ENCODE measurements at places on chromosomes 7 and 10.

DNA sequence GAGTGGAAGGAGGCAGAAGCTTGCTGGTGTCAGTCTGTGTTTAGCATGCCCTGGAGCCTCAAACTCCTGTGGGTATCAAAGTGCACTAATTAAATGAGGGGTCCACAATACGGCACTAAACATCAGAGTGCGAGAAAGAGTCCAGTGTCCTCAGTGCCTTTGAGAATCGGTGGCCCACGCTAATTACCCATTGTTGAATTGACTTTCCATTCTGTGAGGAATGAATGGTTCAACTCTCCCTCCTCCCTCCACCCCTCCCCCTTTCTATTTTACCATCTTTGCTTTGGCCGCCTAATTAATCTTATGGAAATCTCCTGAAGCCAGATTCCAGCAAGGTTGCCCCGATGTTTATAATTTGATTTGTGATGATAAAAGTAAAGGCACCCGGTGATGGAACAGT, 217.8 kb downstream of the TFEC start:
- no peak for DNase-seq

DNA sequence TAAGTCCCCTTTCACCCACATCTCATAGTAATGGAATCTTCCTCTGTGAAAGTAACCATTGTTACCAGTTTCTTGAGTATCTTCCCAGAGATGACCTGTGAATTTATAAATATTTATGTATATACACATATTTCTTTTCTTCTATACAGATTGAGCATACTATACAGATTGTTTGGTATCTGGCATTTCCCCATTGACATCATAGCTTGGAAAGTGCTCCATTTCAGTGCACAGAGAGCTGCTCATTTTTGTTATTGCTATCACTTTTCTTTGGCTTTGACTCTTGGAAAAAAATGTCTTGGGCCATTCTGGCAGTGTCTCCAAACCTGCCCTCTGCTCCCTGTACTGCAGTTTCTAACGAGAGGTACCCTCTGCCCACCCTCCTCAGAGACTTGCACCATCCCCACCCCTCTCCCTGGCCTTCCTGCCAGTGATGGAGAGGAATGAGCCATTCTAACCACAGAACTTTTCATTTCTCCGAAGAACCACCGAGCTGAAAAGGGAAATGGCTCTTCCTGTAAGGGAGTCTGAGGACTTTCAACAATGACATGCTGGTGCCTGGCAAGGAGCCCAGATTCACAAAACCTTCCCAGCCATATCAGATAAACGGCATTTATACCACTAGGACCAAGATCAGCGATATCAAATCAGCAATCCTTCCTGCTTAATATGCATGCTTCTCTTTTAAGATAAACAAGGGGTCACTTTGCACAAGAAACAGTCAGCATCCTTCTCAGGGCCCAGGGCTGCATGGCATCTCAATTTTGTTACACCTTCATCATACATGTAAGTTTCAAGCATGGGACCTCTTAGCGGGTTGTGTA, 19.7 kb upstream of the CCSER2 start:
- DNase-seq = peak; percentile 46

DNA sequence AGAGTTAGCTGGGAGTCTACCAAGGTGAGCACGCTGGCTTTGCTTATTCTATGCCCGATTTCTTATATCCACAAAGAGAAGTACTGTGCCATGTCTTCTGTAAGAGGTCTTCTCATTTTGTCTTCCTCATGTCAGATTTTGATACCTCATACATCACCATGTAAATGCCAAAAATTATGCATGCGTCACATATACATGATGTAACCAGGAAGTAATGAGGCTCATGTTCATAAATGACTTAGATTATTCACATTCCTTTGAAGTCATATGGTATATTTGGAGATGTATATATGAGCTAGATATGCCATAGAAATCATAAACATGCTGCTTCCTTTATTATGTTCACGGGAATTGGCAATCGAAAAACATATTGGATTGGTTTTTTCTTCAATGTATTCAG, 97.7 kb upstream of the CELF2 start:
- no peak for DNase-seq

- DNase-seq = no peak
Observed at GRCh38 chr10:131982796-131983195, 1.1 kb upstream of the BNIP3 start.

DNA sequence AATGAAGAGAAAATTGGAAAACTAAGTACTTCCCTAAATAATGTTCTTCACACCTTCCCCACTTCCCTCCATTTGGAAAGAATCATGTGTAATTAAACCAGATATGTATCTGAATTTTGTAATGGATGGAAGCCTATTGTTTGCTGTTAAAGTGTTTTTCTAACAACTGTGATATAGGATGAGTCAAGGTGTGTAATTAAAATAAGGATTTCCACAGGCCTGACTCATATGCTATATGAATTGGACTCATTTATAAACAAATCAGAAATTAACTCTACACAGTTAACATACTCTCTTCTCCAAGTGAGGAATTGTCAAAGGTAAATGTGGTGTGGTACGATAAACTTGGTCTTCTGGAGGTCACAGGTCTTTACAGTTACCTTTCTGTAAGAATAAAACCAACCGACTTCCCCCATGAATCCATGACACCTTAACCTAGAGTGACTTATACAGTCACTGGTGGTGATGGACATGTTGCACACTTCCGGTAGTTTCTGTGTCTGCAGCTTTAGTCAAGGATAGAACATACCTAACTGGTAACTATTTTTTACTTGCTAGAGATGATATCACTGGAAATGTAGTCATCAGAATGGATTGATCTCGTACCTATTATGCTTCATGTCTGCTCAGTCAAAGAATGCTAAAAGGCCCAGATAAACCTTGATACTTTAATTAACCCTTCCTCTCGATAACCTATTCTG, 12.8 kb downstream of the PNLIPRP3 start:
- DNase-seq = no peak

DNA sequence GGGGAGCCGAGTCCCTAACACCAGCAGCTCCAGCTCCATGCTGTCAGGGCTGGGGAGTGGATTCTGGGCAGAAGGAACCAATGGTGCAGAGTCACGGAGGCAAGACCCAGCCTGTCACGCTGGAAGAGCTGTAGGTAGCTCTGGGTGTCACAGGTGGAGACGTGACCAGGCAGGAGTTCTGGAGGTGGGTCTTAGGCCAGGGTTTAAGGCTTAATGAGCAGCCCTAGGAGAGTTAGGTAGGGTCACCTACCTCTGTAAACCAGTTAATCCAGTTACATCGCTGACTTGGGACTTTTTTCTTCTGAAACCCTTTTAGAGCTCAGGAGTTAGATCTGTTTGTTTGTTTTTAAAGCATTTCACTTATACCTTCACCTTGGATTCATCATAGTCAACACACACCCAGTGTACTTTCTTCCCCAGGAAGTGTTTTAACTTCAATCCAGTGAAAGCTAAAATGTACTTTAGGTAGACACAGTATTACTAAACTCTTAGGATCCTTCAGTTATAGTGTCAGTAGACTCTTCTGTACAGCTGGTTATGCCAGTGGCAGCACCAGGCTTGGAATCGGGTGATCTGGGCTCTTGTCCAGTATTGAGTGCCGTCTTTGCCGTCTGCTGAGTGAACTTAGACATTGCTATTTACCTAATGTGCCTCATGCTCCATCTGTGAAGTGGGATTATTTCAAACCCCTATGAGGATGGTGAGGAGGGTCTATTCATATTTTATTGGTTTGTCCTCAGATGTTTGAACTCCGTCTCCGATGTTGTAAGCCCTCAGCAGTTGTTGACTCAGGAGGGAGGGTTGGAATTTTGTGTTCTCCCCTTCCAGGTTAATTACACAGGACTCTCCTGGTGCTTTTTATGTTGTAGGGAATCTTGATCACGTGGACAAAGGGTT, 31.0 kb downstream of the TACR2 start:
- DNase-seq = no peak

DNA sequence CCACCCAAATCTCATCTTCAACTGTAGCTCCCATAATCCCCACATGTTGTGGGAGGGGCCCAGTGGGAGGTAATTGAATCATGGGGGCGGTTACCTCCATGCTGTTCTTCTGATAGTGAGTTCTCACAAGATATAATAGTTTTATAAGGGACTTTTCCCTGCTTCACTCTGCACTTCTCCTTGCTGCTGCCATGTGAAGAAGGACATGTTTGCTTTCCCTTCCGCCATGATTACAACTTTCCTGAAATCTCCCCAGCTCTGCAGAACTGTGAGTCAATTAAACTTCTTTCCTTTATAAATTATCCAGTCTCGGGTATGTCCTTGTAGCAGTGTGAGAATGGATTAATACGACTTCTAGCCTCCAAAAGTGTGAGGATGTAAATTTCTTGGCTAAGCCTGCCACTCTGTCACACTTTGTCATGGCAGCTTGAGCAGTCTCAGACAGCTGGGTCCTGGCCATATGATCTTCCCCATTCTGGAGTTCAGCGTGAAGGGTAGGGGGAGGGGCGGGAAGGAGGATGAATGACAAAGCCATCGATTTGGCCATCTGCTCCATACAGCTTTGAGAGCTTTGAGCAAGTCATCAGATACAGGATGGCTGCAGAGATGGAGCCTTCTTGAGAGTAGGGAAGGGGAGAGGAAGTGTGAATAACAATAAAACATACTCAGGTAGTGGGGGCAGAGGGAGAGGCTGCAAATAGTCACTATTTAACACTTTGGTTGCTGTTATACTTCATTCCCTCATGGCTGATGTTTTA, 19.1 kb upstream of the INPP5F start:
- DNase-seq = no peak

DNA sequence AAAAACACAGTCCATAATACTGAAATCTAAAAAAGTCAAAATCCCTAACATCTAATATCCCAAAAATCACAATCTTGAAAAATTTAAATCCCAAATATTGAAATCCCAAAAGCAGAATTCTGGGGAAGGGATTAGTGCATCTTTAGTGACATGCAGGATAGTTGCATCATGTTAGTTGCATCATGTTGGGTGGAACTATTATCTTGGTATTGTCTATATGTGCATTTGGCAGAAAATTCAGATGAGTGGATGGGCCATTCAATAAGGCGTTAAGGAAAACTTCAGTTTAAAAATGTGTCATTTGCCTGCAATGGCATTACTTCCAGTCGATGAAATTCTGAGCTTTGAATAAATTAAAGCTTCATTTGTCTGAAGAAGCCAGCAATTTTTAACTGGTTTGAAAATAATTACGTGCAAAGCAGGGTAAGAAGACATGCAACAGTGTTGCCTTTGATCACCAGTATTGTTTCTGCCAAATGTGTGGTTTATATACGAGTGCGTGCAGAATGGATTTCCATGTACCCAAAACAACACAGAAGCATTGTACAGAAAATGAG, 221.4 kb upstream of the NFE2L3 start:
- DNase-seq = no peak

- no peak for DNase-seq
Observed at GRCh38 chr10:13792006-13792405, 205.2 kb downstream of the PRPF18 start.

- peak; percentile 66 for DNase-seq
Observed at GRCh38 chr10:116947841-116948529, 57.0 kb downstream of the SHTN1 start.

GRCh38 chr7:155071916-155072571, 1.9 kb downstream of the HTR5A start:
- no peak for DNase-seq

DNA sequence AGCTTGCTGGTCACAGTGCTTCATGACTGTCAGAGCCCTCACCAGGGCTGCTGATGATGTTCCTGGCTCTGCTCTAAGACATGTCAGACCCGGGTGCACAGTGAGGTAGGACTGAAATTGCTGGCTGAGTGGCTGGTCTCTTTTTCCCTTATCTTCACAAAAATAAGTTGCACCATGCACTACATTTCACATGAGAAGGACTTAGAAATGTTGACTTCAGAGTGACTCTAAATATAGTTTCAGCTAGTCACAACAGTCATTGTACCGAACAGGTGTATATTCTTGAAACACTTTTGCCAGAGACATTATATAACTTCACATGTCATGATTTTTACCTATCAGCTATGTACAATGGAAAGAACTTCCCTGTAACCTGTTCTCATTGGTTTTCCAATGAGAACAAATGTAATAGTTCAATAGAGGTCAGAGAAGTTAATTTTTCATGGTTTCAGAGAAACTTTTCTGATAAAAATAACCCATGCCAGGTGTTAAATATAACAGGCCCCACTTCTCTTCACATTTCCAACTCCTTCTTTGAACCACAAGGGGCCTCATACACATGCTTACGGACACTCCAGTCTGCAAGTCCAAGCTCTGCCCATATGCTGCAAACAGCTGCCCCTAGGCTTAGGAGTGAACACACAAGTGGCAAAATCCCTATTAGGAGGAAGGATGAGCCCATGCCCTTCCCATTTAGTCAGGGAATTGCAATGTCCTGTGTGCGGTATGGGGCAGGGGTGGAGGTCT, 115.6 kb downstream of the CDK6 start:
- DNase-seq = no peak

- DNase-seq = no peak
Observed at GRCh38 chr10:125868372-125868975, 12.6 kb downstream of the DHX32 start.

DNA sequence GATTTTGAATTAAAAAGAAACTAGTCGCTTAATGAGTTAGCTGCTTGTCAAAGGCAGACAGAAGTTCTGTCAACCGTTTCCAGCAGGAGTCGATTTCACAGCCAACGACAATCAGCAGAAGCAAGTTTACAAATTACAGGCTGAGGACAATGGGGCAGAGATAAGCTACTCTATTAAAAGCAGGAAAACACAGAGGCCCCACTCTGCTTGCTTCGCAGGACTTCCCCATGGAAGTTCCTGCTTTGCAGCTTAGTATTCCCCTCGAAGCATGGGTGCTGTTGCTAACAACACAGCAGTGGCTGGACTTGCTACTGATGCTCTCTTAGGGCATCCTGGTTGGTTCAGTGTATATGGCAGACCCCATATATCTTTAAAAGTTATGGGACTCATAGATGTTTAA, 50.8 kb upstream of the KLF6 start:
- DNase-seq = no peak

GRCh38 chr10:63515002-63515763, 6.0 kb upstream of the REEP3 start:
- DNase-seq = no peak

- DNase-seq = no peak
Observed at GRCh38 chr10:51250278-51250920, 176.1 kb downstream of the PRKG1 start.

- no peak for DNase-seq
Observed at GRCh38 chr10:117590101-117590875, 47.7 kb downstream of the EMX2 start.

DNA sequence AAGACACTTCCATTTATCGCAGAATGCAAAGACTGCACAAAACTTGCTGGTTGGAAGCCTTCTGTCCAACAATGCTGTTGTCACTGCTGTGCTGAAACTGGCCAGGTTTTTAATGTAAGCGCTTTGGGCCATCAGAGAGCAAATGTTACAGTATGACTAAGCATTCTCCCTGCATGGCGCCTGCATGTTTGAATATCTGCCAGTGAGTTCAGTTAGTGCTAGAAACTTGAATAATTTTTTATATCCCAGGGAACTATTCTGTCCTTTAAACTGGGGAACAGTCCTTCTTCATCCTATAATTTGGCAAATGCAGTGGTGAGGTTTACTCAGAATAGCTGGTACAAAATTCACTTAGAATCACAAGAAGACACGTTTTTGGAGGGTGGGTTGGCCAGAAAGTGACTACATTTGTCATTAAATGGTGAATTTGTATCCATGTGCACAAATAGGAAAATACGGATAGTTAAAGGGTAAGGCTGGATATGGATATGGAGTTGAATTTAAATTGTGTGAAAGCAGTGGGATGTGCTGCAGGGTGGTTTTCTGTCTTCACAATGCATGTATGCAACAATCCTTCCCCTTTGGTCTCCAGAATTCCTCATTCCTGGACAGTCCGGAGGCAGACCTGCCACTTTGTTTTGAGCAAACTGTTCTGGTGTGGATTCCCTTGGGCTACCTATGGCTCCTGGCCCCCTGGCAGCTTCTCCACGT, 1.7 kb downstream of the ABCC2 start:
- no peak for DNase-seq

GRCh38 chr10:127408733-127409132, 140.4 kb upstream of the NPS start:
- no peak for DNase-seq

Data from globus pallidus (tissue), 1 donor.